Hepatocyte (in vitro differentiated cells): ENCODE measurements at places on chromosomes 2 and 18. TPM values are rescaled to one million over a fixed set of nuclear protein-coding genes. Genes with fewer than 3 reads are reported as not detected.

Gene ITGB6
- 37.4 and 41.1 TPM in 2 replicates for total RNA-seq

GRCh38 chr2:219969508-219969907 lies 342.1 kb downstream of the SLC4A3 start:
- H3K27ac ChIP-seq, result no peak overlapping the region
- no peak for DNase-seq
- H3K27me3 ChIP-seq, result no peaks in the 10 kb centered on the region
- H3K4me1 ChIP-seq, result no peaks in the 10 kb centered on the region
- no peak overlapping the region for H3K4me3 ChIP-seq
- no peaks in the 10 kb centered on the region for H3K36me3 ChIP-seq

GRCh38 chr2:190587106-190587505 lies 52.6 kb upstream of the NEMP2 start:
- no peaks in the 10 kb centered on the region for H3K36me3 ChIP-seq
- H3K27ac ChIP-seq, result no peak overlapping the region
- H3K4me3 ChIP-seq, result no peak overlapping the region
- DNase-seq, result no peak
- no peaks in the 10 kb centered on the region for H3K27me3 ChIP-seq

DNA sequence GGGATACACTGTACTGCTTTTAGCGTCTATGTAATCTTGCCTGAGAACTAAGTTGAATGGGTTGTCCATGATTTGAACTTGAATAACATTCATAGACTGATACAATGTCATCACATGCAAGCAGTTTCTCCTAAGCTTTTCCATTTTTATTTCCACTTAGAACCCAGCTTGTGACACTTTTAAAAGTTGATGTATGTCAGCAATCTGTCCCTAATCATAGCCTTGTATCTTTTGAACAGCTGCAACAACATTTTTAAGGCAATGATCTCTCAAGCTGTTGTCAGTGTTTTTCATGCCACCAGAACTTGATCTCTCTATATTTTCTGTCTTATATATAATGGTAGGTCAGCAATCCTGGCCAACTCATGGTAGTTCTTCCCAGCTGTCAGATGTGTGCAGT lies 185.0 kb downstream of the DOK6 start:
- no peak overlapping the region for H3K27ac ChIP-seq
- no peak overlapping the region for H3K4me3 ChIP-seq
- H3K27me3 ChIP-seq, result no peaks in the 10 kb centered on the region
- no peak for DNase-seq
